Stimulated activated CD8-positive, alpha-beta memory T cell treated with anti-CD3 and anti-CD28 coated beads, Interleukin-12 subunit alpha, Interleukin-12 subunit beta, amount 100 ng/mL, for 4 hours (primary cell): ENCODE measurements at places on chromosomes 11 and 22.
A peak's percentile ranks its signal among the peaks of the same experiment; 100 is the strongest.

DNA sequence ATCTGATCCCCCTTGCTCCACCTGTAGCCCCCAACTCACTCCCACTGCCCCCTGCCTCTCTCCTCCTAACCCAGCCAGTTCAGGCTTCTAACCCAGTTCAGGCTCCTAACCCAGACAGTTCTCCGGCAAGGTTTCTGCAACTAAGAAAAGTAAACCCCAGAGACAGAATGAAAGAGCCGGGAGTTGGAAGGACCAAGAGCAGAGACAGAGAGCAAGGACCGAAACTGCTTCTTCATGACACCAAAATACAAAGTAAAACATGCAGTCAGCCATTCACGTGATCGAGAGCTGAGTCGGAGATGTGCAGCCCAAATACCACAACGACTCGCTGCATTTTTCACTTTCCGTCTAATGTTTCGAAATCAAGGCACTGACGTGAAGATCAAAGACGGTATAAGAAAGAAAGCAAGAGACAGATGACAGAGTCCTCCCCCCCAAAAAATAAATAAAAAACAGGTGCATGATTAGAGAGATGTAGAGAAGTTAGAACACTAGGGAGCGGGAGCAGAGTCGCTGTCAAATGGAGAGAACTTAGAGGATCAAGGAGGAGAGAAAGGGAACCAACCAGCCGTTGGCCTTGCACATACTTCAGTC lies 884 bp downstream of the IL10RA start:
- DNase-seq, result no peak

DNA sequence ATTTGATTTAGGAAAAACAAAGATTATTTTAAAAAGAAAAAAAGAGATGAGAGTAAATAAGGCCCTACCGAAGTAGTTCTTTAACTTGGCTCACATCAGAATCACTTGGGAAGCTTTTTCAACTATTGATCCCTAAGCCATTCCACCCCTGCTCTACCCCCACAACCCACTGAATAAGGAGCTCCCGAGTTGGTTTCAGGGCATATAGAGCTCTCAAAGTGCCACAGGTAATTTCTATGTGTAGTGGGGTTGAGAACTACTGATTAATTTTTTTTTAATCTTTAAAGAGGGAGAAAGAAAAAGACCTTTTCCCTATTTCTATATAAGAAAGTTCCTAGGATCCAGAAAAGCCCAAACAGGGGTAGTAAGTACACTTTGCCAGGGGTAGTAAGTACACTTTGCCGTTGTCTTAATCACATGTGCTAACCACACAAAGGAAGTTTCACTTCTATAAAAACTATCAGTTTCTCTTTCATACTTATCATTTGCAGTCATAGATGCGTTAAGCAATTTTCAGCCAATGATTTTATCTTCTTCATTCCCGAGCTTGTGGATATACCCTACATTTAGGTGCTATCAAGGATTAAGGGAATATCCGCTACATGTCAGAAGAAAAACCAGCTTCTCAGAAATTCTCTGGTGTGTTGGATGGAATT lies 108.4 kb upstream of the ZC3H12C start:
- DNase-seq, result no peak

GRCh38 chr11:30006876-30007275 lies 10.0 kb downstream of the KCNA4 start:
- DNase-seq, result no peak

- DNase-seq, result no peak
These were observed 11.2 kb downstream of the SPATA19 start for GRCh38 chr11:133833898-133834681.

DNA sequence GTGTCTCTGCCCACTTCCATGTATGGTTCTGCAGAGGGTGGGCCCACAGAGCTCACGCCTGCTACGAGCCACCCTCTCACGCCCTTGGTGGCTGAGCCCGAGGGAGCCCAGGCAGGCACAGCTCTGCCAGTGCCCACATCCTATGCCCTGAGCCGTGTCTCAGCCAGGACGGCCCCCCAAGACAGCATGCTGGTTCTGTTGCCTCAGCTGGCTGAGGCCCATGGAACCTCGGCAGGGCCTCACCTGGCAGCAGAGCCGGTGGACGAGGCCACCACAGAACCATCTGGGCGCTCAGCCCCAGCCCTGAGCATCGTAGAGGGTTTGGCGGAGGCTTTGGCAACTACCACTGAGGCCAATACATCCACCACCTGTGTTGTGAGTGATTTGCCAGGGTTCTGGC lies 64.0 kb downstream of the OTOG start:
- DNase-seq, result no peak

DNA sequence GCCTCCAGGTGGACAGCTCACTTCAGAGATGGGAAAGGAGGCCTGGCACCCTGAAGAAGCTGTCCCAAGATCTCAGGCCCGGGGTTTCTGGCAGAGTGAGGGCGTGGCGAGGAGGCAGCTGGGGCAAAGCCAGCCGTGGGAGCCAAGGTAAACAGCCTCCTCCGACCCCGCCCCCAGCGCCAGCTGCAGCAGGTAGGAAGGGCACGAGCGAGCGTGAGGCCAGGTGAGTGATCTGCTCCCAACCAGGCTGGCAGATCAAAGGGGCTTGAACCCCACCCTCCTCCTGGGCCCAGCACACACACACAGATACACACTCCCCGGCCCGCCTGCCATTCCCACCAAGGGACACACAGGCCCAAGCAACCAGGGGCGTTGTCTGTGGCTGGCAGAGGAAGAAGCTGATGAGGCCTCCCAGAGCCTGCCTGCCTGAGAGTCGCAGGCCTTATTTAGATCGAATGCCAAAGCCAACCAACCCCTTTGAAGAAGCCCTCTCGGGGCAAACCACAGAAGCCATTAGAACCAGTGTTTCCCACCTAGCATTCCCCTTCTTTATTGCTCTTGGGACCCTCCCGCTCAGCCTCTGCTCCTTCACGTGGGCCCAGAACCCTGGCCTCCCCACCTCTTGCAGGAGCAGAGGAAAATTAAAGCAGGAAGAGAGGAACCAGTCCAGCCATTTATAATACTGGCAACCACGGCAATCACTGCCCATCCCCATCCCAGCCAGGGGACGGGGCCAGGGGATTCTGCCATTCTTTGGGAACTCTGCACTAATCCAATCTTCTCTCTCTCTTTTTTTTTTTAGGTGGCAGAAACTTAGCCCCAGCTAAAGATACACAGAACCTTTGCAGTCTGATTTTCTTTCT lies 5.0 kb downstream of the PDGFB start:
- no peak for DNase-seq

GRCh38 chr11:77150836-77151235 lies 22.8 kb downstream of the MYO7A start:
- no peak for DNase-seq

GRCh38 chr11:69212798-69213110 lies 57.0 kb downstream of the SMIM38 start:
- no peak for DNase-seq

DNA sequence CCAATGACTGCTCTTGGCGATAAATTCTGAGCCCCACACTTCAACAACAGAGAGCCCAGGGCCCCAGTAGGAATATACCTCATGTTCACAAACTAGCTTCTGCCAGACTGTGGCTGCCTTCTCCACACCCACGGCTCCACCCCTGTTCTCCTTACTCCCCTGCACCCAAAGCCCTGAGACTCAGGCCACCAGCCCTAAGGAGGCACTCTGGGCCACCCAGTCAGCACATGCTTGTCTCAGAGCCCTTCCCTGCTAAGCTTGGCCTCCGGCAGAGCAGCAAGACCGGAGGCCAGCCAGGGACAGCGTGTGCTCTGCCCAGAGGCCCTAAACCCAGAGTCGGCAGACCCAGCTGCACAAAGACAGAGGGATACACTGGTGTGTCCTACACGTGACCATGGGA lies 27.9 kb downstream of the SPATA19 start:
- no peak for DNase-seq

DNA sequence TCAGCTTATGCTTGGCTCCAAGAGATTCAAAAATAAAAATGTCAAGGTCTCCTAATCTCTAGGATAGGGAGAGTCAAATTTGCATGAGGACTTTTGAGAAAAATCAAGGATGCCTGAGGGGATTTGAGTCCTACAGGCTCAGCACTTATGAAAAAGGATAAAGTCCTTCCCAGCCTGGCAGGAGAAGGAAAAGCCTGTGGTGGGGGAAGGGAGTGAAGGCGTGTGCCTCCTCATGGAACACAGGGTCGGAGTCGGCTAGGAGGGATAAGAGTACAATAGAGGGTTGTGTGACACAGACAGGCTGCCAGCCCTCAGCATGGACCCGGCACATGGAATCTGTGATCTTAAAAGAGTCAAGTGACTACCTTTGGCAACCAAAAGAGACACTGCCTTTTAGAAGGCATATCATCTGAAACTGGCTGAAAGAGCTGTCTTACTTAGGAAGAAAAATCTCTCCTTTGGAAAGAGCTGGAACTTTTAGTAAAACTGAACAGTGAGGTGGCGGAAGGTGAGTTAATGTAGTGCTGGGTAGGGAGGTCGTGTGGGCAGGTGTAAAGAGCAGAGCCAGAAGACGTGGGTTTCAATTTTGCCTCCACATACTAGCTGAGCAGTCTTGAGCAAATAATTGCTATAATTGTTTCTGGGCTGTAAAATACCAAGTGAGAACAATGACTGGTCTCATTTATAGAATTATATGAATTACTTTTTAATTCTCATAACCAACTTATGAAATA lies 58.8 kb upstream of the RDX start:
- no peak for DNase-seq

DNA sequence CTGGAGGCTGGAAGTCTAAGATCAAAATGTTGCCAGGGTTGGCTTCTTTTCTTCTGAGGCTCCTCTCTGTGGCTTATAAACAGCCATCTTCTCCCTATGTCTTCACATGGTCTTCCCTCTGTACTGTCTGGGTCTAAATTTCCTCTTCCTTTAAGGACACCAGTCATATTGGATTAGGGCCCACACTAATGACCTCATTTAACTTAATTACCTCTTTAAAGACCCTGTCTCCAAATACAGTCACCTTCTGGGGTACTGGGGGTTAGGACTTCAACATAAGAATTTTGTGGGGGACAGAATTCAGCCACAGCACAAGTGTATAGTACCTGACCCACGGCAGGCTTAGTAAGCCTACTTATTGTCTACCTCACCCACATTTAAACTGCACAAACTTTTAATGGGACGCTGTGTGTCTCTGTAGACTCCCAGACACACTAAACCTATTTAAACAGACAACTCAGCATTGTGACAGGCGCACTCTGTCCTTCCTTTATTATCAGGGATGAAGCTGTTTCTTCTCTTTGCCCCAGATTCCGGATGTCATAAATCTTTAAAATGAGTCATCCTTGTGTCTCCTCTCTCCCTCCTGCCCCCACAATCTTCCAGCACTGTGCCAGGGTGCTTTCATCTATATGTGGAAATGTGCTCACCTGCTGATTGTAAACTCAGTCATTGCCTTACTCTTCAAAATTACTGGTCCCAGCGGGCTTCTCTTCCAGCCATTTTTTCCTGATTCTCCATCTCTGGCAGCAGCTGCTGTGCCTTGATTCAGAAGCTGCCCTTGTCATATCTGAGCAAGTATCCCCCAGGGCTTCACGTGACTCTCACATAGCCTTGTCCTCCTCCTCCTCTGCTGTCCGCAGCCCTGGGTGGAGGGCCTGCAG lies 5.4 kb upstream of the MAPK8IP1 start:
- no peak for DNase-seq

DNA sequence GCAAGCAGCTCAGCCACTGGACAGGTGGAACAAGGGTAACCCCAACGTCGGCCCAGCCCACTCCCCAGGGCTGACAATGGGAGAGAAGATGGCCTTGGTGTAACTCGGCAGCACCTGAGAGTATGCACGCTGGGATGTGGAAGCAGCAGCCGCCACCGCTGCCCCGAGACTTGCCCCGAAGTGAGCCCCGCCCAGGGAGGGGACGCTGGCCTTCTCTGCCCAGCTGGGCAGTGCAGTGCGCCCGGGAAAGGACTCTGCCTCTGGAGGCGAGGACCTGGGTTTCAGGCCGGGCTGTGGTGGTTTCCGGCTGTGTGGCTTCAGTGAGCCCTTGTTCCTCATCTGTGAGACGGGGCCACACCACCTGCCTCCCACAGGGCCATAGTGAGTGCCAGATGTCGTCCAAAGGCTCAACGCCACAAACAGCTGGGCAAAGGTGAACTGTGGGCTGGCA lies 8.6 kb upstream of the POLDIP3 start:
- DNase-seq, result no peak

GRCh38 chr11:3644817-3645235 lies at the start of gene ART1:
Gene ART1, plus strand, starts transcription at chr11:3645128. Its CDS starts 14,086 bp downstream, at chr11:3659214.
- DNase-seq, result no peak

DNA sequence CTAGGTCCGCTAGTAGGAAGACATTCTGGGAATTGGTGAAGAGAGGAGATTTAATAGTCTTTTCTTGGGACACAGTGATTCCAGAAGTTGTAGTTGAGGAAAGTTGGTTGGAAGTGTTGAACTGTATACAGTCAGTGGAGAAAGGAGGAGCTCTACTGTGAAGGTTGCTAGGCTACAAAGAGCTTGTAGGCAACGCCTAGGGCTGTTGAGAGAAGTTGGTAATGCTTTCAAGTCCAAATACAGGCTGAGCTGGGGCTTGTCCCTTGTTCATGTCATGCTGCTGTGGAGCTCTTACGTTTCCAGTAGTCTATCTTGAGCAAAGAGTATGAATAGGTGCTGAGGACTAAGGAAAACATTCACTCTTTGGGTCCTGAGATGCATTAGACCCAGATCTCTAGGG lies 1.1 kb downstream of the TBCEL start:
- no peak for DNase-seq

GRCh38 chr11:40337118-40337517 lies 1122.3 kb downstream of the LRRC4C start:
- DNase-seq, result no peak

DNA sequence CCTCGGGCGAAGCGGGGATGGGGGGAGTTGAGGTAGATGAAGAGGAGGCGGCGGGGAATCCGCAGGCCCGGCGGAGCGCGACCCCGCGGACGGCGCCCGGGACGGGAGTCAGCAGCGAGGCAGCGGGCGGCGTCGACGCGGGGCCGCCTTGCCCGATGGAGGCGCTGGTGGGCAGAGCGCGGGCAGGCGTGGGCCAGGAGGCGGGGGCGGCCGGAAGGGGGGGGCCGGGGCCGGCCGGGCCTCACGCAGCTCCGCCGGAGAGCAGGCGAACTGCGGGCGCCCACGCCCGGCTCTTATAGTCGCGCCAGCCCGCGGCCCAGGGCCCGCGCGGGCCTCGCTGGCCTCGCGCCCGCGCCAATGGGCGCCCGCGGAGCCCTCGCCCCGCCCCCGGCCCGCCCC lies at the start of gene IGF2:
Gene IGF2 (minus strand): TSS at position 267 of the 399 bp plus-strand sequence. CDS start 3,866 bp downstream, outside the sequence.
- no peak for DNase-seq

- DNase-seq, result no peak
These were observed 197.8 kb downstream of the CTTN start for GRCh38 chr11:70596091-70596490.

- DNase-seq, result peak; percentile 51
These were observed 9.2 kb downstream of the FXYD2 start for GRCh38 chr11:117815262-117815803.

- no peak for DNase-seq
These were observed 1337.8 kb downstream of the BRD1 start for GRCh38 chr22:48489551-48490499.

- no peak for DNase-seq
These were observed 838 bp downstream of the BCL9L start for GRCh38 chr11:118924591-118925585.

- no peak for DNase-seq
These were observed 3.9 kb downstream of the DGKZ start for GRCh38 chr11:46351148-46351547.
